ENCODE measurements at places on chromosomes 4 and X.

GRCh38 chr4:71857713-71858451 lies 74.0 kb upstream of the GC start:
- DNase-seq, result no peak

DNA sequence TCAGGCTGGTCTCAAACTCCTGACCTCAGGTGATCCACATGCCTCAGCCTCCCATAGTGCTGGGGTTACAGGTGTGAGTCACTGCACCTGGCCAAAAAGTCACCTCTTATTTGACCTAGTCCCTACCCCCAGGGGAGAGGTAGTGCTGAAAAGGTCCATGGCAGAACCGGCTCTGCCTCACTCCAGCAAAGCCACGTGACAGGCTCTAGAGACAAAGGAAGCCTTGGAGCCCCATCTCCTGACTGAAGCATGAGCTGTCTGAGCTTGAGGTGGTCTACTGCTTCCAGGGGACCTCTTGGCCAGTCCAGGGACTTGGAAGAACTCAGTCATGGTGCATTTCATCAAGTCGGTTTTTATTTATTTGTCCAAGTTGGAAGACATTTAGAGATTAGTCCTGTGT lies 52.5 kb upstream of the ZNF518B start:
- no peak for DNase-seq

DNA sequence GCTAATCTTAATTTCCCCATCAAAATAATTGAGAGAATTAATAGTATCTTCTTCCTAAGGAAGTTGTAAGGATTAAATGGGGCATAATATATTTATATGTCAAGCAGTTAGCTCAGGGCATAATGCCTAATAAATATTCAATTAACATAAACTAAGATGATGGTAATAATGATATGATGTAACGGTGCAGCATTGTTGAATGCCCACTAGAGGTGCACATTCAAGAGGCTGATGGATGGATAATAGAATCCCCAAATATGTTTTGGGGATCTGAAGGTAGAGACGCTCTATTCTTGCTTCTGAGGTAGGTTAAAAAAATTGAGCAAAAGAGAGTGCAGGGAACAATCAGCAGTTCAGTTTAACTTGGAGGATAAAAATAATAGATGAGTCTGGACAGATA lies 37.1 kb downstream of the ATOH1 start:
- no peak for DNase-seq

DNA sequence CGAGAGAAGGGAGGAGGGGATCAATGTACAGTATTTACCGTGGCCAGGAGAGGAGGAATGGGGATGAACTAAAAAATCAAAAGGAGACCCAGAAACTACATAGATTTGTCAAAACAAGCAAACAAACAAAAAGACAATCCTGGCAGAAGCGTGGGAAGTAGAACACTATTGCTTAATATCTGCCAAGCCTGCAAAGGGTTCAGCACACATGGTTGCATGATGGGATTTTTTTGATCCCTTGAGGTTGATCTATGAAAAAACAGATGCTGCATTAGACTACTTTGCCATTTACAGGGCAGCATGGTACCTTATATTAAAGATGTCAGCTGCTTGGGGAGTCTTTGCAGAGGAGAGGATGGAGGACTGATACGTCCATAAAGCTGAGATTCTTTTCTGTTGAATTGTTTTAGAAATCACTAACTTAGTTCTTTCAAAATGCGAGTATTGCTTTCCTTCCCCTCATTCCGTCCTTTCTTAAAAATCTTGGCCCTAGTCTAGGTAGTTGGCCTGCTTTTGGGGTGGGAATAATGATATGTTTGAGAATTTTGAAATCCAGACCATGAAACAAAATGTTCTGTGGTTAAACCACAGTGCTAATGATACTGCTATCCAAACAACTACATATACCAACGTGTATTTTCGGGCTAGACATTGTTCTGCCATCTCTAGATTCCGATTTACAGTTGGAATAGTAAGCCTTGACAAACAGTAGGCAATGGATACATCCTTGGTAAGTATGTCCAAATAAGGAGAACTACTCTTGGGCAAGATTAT lies 39.6 kb upstream of the TMEM150C start:
- no peak for DNase-seq

DNA sequence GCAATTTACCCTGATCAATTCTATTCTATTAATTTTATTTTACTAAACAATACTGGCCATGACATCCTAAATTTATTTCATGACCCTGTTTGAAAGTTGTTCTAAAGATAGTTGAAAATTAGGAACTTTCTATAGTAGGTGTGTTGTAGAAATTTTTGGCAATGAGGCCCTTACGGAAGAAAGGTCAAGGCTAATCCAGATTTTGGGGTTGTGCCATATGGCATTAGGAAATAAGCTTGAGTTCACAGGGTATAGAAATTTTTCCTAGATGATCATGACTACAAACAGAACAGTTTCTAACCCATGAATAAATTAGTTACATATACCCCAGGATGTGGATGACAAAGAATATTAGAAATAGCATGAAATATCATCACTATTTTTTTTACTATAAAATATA lies 7.8 kb upstream of the ALB start:
- no peak for DNase-seq

- DNase-seq, result peak; percentile 79
Observed at GRCh38 chrX:153667956-153668396, 5.6 kb downstream of the PNCK start.

GRCh38 chrX:105468741-105469140 lies 248.2 kb upstream of the TEX13A start:
- DNase-seq, result no peak

GRCh38 chr4:44425614-44426208 lies 22.9 kb downstream of the KCTD8 start:
- no peak for DNase-seq

- no peak for DNase-seq
Observed at GRCh38 chr4:189293459-189293858, 647.2 kb upstream of the FRG1 start.

DNA sequence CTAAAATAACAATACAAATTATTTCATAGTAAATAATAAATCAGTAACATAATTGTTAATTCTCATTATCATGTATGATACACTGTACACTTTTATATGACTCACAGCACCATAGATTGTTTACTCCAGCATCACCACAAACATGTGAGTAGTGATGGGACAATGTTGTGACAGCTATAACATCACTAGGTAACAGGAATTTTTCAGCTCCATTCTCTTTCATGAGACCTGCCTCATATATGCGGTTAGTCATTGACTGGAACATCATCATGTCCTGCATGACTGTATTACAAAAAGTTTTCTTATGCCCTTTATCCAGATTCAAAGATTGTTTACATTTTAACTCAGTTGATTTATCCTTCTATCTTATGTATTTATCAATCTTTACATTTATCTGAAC lies 1530.0 kb downstream of the PCDH18 start:
- DNase-seq, result no peak

DNA sequence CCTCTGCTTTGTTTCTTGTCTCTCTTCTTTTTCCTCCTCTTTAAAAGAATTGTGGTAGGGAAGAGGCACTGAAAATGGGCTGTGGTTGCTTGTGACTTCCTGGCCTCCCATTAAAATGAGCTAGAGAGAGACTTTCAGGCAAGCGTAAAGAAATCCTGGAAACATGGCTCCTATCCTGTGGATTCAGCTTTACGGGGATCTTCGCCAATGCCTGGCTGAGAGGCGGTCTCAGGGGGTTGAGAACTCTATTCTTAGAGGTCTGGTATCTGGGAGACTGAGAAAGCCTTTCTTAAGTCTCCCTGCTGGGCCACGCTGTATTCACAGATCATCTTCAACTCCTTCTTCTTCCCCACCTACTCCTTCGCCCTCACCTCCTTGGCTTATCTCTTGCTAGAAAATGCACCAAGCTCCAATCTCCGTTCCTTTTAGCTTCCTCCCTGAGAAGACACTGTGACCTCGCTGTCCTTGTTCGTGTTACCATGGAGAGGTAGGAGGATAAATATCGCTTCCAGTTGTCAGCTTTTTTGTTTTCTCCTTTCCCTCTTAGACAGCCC lies 542 bp upstream of the KLF8 start:
- DNase-seq, result no peak

GRCh38 chrX:129006491-129006890 lies 516.8 kb downstream of the SMARCA1 start:
- no peak for DNase-seq

DNA sequence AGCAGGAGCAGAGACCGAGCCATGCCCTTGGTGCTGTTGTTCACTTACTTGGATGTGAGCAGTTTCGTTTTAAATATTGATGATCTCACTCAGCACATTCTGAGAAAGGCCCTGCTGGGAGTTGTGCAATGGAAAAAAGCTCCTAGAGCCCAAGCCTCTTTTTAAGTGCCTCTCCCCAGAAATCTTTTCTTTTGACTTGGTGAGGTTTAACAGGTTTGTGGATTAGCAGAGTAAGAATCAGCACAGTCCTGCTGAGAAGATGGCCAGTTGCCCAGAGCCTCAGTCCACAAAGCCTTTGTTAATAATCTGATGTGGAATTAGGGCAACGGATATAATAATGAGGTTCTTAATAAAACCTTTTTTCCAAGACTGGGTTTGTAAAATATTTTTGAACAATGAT lies 157.5 kb upstream of the ATP6AP2 start:
- DNase-seq, result no peak

GRCh38 chrX:68556036-68556435 lies 57.2 kb downstream of the YIPF6 start:
- no peak for DNase-seq

GRCh38 chr4:153372967-153373562 lies 28.6 kb downstream of the MND1 start:
- DNase-seq, result no peak

GRCh38 chr4:121049072-121049599 lies 23.2 kb downstream of the NDNF start:
- DNase-seq, result no peak

DNA sequence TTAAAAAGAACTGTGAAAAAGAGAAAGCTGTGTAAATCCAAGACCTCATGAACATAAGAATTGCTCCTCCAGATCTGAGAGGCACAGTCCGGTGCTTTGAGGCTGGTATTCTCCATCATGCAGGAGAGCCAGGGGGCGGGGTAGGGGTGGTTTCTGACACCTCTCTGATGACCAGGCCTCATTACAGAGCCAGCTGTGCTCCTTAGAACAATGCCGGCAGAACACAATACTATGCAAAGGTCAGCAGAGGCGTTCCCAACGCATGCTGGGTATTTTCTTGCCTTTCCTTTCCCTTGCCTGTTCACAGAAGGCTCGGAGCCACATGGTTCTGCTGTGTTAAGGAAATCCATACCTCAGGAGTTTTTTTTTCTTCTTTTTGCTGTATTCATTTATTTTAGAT lies 91.2 kb upstream of the SOD3 start:
- no peak for DNase-seq

DNA sequence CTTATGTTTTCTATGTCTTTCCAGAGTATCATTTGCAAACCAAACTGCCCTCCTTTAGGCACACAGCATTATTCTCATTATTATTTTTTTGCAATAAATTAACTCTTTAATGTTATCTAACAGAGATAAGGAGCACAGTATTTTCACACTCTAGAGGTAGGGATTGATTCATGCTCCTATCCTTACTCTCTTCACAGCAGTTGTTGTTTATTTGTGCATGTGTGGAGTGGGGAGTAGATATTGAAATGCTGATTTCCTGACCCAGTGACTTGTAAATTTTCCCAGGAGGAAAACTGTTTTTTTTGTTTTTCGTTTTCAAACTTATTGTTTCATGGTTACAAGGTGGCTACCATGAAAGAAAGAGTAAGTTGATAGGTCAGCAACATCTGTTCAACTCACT lies 140.0 kb downstream of the NPFFR2 start:
- no peak for DNase-seq

- no peak for DNase-seq
Observed at GRCh38 chrX:152915541-152916241, 17.8 kb downstream of the ZNF185 start.

DNA sequence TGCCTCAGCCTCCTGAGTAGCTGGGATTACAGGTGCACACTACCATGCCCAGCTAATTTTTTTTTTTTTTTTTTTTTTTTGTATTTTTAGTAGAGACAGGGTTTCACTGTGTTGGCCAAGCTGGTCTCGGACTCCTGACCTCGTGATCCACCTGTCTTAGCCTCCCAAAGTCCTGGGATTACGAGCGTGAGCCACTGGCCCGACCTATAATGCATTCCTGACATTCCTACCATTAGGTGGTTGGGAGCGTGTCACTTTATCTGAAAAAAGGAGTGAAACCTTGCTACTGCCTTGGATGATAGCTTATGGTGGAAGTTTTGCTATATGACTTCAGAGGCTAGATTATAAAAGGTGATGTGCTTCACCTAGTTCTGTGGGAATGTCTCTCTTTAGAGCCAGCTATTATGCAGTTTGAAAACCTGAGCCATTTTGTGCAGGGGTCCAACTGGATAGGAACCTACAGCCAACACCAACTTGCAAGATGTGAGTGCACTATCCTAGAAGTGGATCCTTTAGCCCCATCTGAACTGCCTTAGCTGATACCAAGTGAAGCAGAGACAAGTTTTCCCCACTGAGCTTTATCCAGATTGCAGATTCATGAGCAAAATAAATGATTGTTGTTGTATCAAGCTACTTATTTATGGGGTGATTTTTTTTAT lies 29.8 kb upstream of the EMCN start:
- no peak for DNase-seq

DNA sequence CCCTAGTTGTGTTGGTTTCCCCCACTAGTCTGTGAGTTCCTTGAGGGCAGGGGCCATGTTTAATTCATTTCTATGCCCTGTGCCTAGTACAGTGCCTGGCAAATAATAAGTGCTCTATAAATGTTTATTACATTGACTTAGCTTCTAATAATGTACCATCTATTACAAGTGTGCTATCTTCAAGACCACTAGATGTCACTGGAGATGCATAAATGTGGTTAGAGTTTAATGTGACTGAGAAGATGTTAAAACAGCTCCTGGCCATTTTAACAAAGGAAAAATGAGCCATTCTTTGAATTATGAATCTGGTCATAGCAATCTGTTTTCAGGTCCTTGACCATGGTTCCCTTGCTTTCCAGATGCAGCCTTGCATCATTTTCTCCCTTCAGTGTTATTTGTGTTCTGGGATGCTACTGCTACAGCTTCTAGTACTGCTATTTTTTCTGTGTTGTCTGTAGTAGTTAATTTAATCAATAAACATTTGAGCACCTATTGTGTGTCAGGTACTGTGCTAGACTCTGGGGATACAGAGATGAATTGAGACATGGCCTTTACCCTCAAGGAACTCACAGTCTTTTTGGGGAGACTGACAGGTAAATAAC lies 43.2 kb downstream of the SLC9A6 start:
- no peak for DNase-seq

DNA sequence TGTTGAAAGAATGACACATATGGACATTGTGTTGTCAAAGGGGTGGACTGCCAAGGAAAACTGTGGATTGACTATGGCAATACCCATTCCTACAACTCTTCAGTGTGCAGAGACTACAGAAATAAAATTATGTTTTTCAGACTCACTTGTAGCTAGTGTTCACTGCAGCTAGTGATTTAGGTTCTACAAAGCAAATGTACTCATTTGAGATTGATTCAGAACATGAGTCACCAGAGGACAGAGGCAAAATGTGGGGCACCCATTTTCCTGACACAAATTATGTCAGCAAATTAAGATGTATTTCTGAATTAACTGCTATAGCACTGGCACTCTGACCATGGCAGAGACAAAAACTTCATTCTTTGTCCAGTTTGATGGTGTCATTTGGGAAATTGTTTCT lies 40.7 kb downstream of the SPCS3 start:
- DNase-seq, result no peak

GRCh38 chrX:149476513-149476912 lies 28.6 kb downstream of the IDS start:
- DNase-seq, result no peak

GRCh38 chrX:87391742-87392141 lies 125.9 kb upstream of the KLHL4 start:
- DNase-seq, result no peak

GRCh38 chrX:19698122-19698521 lies 182.8 kb upstream of the MAP3K15 start:
- DNase-seq, result no peak

GRCh38 chr4:145796346-145796745 lies 116.4 kb downstream of the C4orf51 start:
- DNase-seq, result no peak
